ELR (cell line): ENCODE measurements at places on chromosomes 2 and 18.

DNA sequence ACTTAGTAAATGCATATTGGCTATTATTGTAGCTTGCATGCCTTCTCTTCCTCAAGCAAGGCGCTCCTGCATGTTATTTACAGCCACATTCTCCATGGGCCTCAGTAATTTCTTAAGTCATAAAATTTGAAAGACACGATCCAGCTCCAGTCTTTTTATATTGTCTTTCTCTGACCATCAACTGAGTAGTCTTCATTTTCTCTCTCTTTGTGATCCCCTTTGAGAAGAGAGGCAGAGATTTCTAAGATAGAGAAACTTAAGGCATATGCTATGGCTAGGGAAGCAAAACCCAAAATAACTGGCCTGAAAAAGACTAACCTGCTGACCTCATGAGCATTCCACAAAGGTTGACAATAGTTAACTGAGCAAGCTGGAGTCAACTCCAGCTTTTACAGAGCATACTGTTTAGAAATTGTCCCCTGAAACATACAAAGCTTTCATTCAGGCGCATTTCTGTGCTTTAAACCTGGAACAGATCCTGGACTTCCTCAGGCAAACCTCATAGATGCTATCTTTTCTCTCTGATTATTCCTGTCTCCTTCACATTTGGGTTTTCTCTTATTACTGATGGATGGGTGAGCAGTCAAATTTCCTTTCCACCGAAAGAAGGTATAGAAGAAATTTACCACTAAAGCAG, 4.6 kb downstream of the DPP4 start:
- DNase-seq, result no peak

DNA sequence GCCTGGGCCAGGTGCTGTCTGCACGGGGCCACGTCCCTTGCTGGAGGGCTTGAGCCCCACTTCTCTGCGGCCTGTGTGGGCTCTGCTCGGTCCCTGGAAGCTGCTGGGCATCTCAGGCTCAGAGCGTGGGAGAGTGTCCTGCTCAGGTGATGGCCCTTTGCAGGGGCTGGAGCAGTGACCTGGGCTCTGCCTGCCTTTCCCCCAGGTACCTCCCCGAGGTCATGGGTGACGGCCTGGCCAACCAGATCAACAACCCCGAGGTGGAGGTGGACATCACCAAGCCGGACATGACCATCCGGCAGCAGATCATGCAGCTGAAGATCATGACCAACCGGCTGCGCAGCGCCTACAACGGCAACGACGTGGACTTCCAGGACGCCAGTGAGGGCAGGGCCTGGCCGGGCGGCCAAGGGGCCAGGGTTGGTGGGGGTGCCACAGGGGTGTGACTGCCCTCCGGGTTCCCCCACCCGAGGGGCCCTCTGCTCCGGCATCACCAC, 29.9 kb downstream of the GPC1 start:
- no peak for DNase-seq

DNA sequence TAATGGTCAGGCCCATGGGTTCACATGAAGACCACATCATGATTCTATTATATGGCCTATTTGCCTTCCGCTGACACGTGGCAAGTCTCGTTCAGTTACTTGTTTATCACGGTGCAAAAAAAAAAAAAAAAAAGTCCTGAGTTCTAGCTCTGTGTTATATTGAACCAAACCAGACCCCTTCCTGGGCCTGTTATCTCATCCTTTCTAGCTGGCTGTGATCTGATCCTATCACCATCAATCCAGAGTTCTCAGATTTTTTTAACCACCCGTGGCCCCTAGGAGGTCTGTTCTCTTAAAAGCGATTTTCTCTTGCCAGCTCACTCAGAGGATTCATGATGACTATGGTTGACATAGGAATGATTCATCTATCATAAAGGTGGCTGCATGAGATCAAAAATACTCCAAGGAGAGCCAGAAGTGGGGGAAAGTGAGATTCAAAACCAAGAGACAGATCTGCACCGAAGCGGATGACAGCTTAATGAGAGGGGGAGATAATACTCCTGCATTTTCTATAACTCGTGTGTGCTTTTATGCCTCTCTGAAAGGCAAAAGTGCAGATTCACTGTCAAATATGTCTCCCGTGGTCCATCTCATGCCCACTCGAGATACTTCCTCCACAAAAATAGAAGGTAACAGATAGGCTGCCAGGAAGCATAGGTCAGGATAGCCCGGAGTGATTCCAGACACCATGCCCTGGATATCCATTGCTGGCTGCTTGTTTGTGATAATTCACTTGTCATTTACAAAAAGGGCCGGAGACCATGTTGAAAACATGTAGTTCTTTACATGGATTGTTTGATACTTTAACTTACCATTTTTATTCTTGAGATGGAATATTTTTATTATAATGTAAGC, 505.7 kb upstream of the KLHL29 start:
- no peak for DNase-seq

GRCh38 chr2:197293252-197294007, 17.1 kb downstream of the ANKRD44 start:
- DNase-seq, result no peak

GRCh38 chr2:77831060-77831459, 308.9 kb upstream of the LRRTM4 start:
- DNase-seq, result no peak

DNA sequence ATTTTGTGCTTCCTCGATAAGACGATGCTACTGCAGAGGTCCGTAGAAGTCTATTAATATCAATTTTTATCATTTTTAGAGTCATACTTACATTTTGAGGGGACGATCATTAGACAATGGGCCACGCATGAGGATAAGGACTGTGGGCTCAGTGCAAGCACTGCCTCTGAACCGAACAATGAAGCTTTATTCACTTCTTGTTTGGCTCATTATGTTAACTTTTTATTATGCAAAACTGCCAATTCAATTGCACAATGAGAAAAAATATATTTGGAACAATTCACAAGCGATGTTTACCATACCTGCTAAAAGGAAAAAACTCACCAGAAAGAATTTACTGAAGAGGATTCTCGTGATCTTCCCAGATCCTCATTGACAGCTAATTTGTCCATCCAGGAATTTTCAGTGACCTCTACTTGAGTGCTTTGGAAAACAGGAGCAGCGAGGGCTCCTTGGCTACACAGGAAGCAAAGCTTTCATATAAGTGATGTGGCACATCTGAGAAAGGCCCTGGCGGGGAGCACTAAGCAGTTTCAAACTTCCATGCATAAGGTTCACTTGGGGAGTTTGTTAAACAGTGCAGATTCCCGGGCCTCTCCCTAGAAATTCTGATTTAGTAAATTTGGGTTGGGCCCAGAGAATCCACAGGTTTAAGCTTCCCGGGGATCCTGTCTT, 13.3 kb upstream of the CAPN13 start:
- DNase-seq, result no peak

DNA sequence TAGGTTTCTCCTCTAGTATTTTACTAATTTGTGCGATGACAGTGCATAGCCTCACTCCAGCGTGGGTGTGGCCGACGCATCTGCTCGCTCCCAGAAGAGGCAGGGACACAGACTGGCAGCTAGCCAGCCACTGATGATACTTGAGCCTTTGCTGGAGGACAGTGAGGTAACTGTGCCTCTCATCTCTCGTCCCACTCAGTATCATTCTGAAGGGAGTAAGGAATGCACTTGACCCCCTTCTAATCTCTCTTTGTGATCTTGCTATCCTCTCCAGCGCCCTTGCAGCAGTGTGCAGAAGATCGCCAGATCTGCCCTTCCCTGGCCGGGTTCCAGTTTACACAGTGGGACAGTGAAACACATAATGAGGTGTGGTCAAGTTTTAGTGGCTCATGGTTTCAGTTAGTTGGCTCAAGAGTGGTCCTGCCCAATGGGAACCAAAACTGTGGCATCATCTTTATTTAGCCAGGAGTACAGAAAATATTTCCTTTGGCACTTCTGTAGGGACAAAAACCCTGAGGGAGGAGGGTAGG, 17.5 kb downstream of the NCAPH start:
- no peak for DNase-seq
